Tongue (tissue), 3 donors: ENCODE measurements at places on chromosomes 12 and 14. TPM values are rescaled to one million over a fixed set of nuclear protein-coding genes. Genes with fewer than 3 reads are reported as not detected.
A peak's percentile ranks its signal among the peaks of the same experiment; 100 is the strongest.

PRR13 gene
- 13.0 TPM for total RNA-seq

PAX9 gene
- 31.5 TPM for total RNA-seq

PRICKLE1 gene
- 34.4 TPM for total RNA-seq

TMPO gene
- 147 TPM for total RNA-seq

SRGAP1 gene
- total RNA-seq, result 6.1 TPM

LRCOL1 gene
- not detected for total RNA-seq

TSPAN19 gene
- not detected for total RNA-seq

TPH2 gene
- 0.10 TPM for total RNA-seq

GNB3 gene
- 5.8 TPM for total RNA-seq

GLIPR1L1 gene
- not detected for total RNA-seq

GYS2 gene
- total RNA-seq, result not detected

EFCAB11 gene
- 13.2 TPM for total RNA-seq

IL22 gene
- not detected for total RNA-seq

- DNase-seq, result no peak
Measured at GRCh38 chr14:100535287-100536120, 51.7 kb downstream of the BEGAIN start.

DNA sequence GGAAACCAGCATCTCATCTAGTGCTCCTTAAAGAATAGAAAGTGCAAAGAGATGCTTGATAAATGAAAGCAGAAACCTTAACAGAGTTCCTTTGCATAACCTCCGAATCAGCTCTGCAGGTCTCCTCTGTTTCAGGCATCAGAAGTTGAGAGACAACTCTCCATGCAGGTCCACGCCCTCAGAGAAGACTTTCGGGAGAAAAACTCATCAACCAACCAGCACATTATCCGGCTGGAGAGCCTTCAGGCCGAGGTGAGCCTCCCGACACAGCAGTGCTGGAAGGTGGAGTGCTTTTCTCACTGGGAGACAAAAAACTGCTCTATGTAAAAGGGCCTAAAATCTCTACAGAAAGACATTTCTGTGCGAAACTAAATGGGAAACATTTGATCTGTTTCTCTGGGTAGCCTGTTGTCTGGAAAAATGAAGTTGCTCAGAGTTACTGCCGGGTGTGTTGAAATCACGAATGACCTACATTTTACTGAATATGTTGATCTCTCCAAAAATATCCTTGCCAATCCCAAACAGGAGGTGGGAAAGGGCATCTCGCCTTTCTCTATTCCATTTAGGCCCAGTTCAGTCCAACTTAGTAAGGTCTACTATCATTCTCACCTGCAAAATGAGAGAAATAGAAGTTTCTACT is 54.9 kb downstream of the RAB35 start:
- DNase-seq, result no peak

GRCh38 chr12:48119834-48120195 is 651 bp downstream of the PFKM start:
- DNase-seq, result no peak

- DNase-seq, result no peak
Measured at GRCh38 chr12:121330195-121330594, 22.0 kb downstream of the ANAPC5 start.

GRCh38 chr12:64187370-64187769 is 34.7 kb downstream of the KICS2 start:
- no peak for DNase-seq

- peak; percentile 58 for DNase-seq
Measured at GRCh38 chr12:3604748-3605586, 114.0 kb downstream of the PRMT8 start.

GRCh38 chr14:106039400-106039799 is 513.0 kb downstream of the TMEM121 start:
- DNase-seq, result no peak

DNA sequence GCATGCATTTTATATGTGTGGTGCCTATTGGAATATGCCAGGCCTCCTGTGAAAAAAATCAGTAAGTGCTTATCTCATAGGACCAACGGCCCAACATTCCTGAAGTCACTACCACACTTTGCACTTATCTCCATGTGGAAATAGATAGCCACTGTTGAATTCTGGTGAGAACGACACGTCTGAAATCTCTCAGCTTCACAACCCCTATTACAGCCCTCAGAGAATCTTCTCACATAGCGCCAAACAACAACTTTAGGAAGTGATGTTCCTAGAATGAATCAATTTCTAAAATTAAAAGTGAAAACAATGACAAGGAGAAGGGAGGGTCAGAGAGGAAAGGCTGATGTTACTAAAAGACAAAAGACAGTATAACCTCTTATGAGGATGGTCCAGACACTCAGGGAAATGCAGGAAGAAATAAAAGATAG is 270.8 kb upstream of the BTG1 start:
- DNase-seq, result no peak

DNA sequence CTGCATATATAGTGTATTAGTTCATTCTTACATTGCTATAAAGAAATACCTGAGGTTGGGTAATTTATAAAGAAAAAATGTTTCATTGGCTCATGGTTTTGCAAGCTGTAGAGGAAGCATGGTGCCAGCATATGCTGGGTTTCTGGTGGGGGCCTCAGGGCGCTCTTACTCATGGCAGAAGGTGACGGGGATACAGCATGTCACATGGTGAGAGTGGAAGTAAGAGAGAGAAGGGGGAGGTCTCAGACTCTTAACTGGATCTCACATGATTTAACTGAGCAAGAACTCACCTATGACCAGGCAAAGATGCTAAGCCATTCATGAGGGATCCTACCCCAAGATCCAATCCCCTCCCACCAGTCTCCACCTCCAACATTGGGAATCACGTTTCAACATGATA is 15.9 kb upstream of the PAWR start:
- DNase-seq, result no peak

DNA sequence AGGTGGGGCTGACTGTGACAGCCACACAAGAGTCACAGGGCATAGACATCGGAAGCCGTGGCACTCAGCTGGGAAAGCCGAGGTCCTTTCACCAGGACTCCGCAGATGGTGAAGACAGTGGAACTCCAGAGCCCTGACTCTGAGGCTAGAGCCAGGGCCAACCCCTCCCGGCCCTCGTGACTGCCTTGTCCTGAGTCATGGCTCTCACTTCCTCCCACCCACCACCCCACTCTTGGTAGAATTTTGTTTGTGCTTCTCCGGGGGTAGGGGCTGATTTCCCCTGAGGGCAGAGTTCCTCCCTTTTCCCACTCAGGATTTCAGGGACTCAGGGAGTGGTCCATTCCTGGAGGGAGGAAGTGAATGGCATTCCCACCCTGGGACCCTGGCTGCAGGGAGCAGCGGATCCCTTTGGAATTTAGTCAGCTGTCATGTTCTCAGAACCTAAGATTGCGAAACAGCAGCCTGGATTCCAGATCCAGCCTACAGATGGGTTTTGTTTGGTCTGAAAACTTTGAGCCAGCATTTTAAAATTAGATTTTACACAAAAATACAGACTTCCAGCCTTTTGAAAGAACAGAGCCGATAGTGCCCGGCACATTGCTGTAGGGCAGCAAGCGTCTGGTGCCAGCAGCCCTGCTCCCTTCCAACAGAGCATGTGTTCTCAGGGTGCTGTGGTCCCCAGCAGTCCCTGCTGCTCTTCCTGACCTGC is 50.7 kb downstream of the TPCN1 start:
- peak; percentile 71 for DNase-seq

GRCh38 chr12:4159851-4160250 is 113.7 kb upstream of the CCND2 start:
- no peak for DNase-seq

DNA sequence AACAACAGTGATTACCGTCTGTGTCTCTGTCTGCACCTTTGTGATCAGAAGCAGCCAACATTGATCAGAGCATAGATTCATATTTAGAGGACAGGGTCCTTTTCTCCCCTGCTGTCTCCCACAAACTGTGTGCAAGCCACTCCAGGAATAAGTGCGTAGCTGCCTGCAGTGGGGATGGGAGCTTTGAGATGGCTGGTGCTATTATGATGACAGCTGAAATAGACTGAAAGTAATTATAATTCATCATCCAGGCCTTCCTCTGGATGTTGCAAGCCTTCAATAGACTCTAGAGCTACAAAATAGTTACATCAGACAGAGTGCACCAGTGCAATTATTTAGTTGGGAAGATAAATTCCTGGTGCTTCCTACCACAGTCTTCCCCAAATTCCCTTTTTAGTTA is 68.1 kb downstream of the BORCS5 start:
- no peak for DNase-seq

- DNase-seq, result no peak
Measured at GRCh38 chr14:72879431-72879830, 14.5 kb downstream of the DPF3 start.

DNA sequence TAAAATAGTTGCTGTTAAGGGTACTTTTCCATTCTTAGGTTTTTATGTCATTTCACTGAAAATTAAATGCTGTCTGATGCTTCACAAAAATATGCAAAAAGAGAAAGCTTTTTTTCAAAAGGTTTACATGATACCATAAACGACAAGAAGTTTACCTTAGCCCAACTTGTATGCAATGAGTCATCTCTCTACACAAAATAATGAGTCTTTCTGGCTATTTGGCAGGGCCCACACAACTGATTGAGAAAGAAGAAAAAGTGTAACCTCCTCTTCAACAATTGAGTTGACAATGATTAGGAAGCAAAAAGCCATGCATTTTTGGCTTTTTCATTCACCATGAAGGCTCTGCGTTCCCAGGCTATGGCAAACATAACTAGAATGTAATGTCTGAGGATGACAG is 165.4 kb upstream of the CPNE8 start:
- DNase-seq, result no peak

GRCh38 chr12:90100579-90100978 is 391.9 kb upstream of the ATP2B1 start:
- DNase-seq, result no peak

DNA sequence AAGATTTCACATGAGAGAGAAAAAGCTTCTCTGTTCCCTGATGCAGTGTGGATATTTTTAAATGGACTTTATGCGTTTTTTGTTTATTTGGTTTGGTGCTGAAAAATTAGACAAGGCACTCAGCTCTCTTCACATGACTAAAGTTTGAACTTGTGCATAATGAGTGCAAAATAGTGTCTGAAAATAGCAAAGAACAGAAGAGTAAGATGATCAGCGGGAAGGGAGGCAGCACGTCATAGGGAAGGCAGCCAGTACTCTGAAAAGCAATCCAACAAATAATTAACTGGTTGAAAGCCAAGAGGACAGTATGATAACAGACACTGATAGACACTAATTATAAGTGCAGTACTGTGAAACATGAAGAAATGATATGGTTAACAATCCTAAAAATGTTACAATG is 46.6 kb upstream of the CDKN3 start:
- peak; percentile 59 for DNase-seq

GRCh38 chr12:8554451-8555195 is 13.9 kb upstream of the CLEC4E start:
- no peak for DNase-seq

DNA sequence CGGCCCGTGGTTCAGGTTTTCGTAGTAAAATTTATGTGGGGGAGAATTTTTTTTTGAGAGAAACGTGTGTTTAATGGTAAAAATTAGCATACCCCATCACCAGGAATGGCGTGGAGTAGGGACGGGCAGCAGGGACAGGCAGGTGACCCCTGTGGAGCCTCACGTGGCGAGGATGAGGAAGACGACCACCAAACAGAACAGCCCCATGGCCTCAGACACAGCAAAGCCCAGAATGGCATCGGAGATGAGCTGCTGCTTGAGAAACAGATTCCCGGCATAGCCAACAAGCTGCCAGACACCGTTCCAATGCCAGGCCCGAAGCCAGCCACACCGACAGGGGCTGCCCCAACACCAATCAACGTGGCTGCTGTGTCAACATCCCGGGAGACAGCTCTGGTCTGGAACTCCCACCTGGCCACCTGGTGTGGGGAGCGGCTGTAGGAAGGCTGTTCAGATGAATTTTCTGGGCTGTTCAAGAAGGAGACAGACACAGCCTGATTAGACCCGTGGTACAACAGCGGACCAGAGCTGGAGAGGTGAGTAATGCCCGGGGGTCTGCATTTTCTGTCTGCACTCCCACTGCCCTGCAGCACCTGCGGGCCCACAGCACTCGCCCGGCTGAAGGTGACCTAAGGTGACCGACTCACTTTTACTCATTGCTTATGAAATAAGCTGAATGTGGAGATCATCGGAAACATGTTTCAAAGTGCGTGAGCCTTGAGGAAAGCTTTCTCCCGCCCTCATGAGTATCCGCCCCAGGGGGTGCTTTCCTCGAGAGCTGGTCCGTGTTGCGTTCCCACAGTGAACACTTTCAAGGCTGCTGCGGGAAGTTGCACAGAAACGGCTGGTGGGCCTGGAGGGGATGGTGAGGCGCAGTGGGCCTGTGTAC is 10.6 kb downstream of the TMEM121 start:
- no peak for DNase-seq

DNA sequence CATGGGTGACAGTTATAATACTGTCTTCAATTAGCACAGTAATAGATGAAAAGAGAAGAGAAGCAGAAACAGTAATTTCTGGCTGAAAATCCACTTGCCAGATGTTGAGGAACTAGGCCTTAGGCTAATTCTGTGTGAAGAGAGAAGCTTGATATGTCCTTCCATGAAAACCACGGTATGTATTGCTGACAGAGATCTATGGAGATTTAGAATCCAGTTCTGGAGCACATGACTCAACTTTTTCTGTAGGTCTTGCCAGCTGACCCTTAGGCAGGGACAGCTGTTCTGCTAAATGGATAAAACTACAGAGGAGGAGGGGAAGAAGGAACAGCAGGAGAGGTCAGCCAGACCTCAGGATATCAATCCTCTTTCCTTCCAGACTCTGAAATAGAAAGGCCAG is 211.5 kb downstream of the PRKD1 start:
- DNase-seq, result no peak
